ENCODE measurements at places on chromosomes 2 and 18.

DNA sequence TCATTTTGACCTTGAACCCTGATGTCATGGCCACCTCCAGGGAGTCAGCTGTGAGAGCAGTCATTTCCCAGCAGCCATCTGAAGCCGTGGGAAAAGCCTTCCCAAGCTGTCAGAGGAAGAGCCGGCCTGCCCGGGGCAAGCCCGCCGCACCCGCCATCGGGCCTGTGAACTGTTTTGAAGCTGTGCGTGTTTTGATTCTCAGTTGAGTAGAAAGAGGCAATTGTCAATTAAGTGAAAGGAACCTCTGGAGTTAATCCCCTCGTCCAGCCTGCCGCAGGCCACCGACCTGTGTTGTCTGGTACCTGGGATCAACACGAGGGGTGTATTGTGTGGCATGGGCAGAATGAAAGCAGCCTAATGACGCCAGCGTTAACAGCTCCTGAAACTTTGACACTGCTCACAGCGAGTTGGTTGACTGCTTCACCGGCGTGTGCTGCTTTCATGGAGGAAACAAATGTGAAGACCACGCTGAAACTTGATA, 318.4 kb downstream of the AGAP1 start:
- DNase-seq: no peak

DNA sequence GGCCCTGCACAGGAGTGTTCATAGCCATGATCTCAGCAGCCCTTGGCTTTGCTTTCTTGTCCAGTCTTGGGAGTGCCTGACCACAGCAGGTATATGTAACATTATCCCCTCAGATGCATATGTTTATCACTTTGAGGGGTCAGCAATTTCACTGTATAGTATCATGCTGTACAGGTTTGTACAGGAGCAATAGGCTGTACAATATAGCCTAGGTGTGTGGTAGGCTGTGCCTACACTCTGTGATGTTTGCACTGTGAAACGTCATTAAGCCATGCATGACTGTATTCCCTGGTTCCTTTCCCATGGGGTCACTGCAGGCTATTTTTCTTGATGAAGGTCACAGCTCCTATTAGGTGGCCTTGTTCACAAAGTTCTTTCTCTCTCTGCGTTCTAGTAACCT, 4.7 kb upstream of the IL36G start:
- DNase-seq: no peak

GRCh38 chr2:8458503-8459459, 223.1 kb upstream of the ID2 start:
- DNase-seq: no peak

- no peak for DNase-seq
Observed at GRCh38 chr2:207996848-207997247, 28.5 kb downstream of the PLEKHM3 start.

DNA sequence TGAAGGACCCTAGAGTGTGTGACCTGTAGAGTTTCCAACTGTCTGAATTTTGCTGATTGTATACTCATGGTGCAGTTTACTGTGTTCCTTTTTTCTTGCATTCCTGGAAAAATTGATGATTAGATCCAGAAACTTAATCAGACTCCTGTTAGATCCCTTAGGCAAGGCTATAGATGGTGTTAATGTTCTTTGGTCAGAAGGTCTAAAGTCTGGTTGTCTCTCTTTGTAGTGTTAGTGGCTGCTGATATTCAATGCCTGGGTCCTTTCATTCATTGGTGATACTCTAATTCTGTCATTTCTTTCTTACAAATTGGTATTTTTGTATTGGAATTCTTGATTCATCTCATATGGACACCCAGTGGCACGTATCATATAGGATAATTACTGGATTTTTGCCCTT, 6.3 kb downstream of the CCNT2 start:
- DNase-seq: no peak

DNA sequence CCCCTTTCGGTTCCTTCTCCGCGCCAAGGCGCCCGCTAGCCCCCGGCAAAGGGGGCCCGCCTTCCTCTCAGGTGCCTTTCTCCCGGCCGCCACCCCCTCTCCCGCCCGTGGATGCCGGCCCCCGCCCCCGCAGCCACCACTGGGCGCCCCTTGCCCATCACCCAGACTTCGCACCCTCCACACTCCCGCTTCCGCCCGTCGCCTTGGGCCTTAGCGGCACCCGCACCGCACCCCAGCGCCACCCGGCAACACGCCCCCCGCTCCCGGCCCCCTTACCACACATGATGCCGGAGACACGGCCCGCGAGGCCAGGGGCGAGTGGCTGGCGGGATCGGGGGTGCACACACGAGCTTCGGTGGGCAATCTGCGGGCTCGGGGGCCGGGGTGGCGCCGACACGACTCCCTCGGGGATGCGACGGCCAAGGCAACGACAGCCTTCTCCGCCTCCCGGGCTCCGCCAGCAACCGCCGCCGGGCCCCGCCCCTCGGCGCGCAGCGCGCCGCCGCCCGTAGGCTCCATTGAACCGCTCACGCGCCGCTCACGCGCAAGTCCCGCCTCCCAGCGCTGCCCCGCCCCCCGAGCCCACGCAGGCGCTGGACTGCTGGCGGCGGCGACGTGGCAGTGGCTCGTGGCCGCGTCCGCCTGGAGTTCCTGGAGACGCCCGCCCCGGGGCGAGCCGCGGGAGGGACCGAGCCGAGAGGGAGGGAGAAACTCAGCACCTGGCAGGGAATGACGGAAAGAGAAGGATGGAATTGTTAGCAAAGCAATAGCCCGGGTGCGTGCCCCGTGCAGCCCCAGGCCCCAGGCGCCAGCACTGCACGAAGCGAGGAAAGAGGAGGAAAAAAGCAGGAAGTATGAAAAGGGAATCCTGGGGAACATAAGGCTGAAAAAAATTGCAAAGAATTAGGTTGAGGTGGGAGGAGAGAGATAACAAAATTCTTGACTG, at the start of gene GFPT1:
GFPT1 (minus strand) TSS at position 439 of the 946 bp plus-strand sequence; CDS start at position 283, 156 bp downstream.
- peak; percentile 61 for DNase-seq

GRCh38 chr2:76731157-76731556, 791.0 kb downstream of the LRRTM4 start:
- no peak for DNase-seq

DNA sequence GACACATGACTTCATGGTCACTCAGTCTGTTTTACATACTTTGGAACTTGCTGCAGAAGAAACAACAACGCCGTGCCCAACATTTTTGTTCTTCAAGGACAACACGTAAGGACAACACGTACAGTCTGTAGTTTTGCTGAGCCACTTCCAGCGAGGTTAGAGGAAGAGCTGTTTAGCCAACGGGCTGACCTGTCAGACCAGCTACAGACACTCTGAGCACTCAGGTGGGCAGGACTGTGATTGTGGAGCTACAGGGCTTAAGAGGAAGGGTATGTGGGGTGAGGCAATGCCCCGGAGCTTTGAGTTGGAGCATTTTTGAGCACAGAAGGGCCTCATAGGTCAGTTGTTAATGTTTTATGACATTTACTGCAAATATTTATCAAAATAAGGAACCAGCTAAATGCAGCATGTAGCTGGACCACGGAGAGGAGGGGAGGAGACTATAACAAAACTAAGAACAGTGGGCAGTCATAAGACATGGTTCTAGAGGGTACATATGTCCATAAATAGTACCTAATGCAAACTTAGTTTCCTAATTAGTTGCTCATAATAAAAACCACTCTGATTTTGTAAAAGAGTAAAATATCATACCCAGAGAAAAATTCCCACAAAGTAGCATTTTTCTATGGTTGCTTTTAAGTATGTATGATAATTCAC, 26.3 kb upstream of the NPC1 start:
- no peak for DNase-seq

DNA sequence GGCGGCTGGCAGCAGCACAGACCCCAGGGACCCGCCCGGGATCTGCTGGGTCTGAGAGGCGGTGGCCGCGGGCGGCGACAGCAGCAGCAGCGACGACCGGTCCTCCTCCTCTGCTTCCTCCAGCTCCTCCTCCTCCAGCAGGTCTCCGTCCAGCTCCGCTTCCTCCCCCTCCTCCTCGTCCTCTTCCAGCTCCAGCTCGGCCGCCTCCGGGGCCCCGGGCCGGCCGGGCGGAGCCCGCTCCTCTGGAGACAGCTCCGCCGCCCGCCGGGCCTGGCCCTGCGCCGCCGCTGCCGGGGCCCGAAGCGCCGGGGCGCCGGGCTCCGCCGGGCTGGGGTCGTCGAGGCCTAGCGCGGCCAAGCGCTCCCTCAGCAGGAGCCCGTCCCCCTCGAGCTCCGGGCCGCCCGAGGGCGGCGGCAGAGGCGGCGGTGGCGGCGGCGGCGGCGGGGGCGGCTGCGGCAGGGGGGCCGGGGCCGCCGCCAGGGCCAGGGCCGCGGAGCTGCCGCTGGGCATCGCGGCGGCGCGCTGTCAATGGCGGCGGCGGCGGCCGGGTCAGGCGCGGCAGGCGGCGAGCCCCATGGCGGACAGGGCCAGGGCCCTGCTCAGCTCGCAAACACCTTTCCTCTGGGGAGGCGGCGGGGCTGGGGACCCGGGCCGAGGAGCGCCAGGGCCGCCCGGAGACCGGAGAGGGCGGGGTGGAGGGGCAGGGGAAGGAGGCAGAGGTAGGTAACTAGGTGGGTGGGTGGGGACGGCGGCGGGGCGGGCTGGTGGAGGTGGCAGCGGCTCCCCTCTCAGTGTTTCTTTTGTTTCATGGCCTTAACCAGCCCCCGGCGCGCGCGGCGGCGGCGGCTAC, 445 bp downstream of the MEX3C start:
- peak; percentile 15 for DNase-seq

DNA sequence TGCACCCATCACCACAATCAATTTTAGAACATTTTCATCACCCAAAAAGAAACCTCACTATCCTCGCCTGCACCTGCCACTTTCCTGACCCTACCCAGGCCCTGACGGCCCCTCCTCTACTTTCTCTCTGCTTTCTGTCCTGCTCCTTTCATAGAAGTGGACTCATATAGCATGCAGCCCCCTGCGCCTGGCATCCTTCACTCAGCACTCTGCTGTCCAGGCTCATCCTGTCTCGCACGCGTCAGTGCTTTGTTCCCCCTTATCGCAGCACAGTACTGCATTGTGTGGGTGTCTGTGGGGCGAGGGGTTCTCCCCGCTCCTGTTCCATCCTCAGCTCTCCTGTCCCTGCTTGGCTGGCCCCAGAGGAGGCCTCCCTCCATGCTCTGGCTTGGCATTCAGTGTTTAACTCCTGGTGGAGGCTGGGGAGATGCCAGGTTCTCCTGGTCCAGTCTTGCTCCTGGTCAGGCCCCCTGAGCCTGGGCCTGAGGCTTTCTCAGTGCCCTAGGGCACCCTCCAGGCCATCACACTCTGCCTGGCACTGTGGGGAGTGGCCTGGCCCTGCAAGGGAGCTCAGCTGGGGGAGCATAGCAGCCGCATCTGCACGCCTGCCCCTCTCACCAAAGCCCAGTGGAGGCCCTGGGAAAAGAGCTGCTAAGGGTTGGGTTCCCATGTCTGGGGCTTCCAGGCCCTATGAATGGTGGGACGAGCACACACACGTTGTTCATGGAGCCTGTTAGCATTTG, 6.6 kb upstream of the TUBB6 start:
- DNase-seq: no peak

- no peak for DNase-seq
Observed at GRCh38 chr2:105220604-105221003, 20.9 kb upstream of the GPR45 start.

DNA sequence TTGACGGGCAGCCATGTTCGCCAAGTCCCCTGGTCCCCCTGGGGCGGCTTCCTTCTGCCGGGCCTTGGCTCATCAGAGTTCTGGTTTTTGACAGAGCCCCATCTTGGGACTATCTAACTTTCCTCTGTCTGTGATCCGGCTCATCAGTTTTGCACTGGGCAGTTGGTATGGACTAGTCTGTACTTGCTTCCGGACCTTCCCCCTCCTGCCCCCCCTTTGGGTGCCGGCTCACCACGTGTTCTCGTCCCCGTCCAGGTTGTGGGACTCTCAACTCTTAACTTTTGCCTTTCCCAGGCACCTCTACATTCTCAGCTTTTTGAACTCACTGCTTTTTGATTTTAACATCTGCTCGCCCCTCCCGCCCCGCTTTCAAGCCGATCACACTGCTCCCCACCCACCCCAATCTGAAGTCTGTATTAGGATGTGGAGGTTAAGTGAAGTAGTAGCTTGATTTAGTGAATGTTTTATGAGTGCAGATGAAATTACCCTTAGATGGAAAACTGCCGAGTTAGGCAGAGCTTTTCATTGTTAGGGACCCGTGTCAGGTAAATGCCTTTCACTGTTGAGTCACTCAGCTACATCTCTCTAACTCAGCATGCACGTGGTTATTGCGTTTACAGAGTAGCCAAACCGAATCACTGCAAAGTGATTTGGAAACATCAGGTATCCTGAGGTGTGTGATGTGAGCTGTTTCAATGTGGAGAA, 874 bp downstream of the WDR43 start:
- DNase-seq: peak; percentile 2

- no peak for DNase-seq
Observed at GRCh38 chr18:9708057-9708433, at the start of gene RAB31. TSS of gene RAB31 (plus strand) at chr18:9708301. CDS start at chr18:9708406, 105 bp downstream.

DNA sequence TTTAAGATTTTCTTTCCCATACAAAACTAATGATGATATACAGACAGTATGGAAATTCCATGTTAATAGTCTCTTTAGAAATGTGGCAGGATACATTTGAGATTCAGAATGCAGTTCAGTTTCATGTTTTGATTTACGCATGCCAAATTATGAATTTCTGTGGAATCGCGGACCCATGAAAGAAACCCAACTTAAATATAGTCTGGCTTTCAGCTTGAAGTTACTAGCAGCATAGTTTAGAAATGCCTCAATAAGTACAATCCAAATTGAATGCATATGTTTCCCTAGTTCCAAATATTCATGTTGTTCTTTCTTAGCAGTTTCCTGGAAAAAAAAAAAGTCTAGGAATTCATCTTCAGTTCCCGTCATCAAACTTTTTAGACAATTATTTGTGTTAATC, 164.1 kb upstream of the RASGRP3 start:
- DNase-seq: no peak

- no peak for DNase-seq
Observed at GRCh38 chr2:39697454-39697853, 31.7 kb downstream of the TMEM178A start.
